Left ventricle myocardium superior (tissue), 1 donor: ENCODE measurements at places on chromosomes 2 and 18. TPM values are rescaled to one million over a fixed set of nuclear protein-coding genes. Genes with fewer than 3 reads are reported as not detected.

GRCh38 chr2:8680822-8681760 is 765 bp upstream of the ID2 start:
- peak; percentile 66 for DNase-seq

DNA sequence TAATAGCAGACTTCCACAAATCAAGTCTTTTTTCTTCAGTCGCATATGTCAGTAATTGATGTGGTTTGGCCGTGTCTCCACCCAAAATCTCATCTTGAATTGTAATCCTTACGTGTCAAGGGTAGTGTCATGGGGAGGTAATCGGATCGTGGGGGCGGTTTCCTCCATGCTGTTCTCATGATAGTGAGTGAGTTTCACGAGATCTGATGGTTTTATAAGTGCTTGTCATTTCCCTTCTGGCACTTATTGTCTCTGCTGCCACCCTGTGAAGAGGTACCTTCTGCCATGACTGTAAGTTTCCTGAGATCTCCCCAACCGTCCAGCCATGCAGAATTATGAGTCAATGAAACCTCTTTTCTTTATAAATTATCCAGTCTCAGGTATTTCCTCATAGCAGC is 478.8 kb downstream of the PTPRM start:
- DNase-seq: no peak

DNA sequence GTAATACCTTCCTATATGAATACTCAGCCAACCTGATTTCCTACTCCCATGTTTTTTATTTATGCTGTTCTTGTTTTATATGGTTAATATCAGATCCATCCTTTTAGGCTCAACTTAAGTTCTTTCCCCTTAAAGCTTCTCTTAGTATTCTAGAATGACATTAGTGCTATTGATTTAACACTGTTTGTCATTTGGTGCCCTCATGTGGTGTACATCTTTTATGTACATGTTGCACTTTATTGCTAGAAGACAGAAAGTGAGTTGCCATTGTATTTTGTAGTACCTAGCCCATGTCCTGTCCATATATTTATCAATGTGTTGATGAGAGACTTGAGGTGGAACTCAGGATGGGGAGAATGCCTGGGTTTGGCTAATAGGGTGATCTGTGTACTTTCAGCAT is 2.5 kb downstream of the HTRA2 start:
- DNase-seq: no peak

DNA sequence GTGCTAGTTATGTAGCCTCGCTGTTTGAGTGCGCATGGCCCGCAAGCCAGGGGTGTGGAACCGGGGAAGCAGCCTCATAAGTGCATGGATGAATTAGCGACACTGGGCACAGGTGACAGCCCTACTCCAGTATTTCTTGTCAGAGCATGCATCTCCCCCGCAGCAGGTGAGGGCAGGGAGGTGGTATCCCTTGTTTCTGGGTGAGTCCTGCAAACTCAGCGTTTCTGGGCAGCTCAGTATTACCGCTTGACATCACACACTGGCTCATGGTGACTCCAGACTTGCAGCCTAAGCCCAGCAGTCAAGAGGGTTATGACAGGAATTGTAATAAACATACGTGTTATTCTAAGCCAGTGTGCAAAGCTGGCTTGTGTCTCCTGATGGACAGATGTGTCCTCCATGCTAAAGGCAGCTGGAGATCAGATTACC is 2.5 kb downstream of the CABLES1 start:
- DNase-seq: no peak

GRCh38 chr18:64082054-64082453 is 66.8 kb downstream of the LINC00305 start:
- DNase-seq: no peak

DNA sequence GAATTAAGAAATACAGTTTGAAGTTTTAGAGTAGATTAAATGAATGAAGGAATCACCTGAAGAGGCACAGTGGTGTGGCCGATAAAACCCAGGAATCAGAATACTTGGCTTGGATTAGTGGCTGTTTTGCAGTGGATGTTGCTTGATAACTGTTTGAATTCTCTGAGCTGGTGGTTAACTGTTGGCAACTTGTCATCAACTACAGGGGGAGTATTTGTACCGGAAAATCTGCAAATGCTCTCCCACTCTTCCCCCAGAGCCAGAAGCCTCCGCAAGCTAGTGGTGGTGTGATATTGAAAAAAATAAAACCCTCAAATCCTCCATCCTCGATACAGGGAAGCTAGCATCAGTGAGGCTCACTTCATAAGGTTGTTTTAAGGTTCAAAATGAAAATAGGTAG is 326.7 kb downstream of the DPP10 start:
- DNase-seq: no peak

GRCh38 chr18:63951302-63951705 is 2.2 kb downstream of the HMSD start:
- no peak for DNase-seq

PSME4 gene
- total RNA-seq: 51.0 TPM

STAT4 gene
- 0.57 TPM for total RNA-seq

GMCL1 gene
- total RNA-seq: 3.6 TPM

COLEC11 gene
- 2.1 TPM for total RNA-seq
